ENCODE measurements at places on chromosomes 2 and 18. TPM values are rescaled to one million over a fixed set of nuclear protein-coding genes. Genes with fewer than 3 reads are reported as not detected.

GRCh38 chr2:114294741-114295140 lies 147.7 kb upstream of the DPP10 start:
- H3K36me3 ChIP-seq: no peaks in the 10 kb centered on the region
- H3K4me3 ChIP-seq: no peak overlapping the region
- no peaks in the 10 kb centered on the region for H3K27me3 ChIP-seq
- H3K4me1 ChIP-seq: no peaks in the 10 kb centered on the region

DNA sequence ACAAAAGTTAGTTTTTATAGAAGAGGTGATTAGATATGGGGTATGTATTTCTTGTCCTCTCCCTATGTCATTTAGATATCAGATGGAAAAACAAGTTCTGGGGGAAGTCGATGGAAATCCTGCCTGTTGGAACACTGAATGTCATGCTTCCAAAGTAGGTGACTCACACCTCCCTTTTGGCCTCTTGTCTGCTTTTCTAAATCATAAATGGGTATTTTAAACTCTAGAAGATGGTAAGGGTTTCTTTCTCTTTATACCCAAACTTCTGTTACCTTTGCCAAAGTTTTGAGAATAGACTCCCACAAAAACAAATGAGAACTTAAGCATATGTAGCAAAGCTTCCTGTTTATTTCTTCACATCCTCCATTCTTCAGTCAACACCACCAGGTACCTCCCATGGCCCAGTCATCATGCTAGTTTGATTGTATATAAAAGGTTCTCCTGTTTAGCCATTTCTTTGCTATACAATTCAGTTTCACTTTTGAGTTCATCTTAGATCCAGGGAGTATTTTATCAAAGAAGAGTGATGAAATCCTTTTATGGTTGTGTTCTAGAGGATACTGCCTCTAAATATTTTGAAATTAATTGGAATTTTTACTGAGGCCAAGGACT lies 63.9 kb downstream of the PRKRA start:
- no peaks in the 10 kb centered on the region for H3K4me1 ChIP-seq
- no peak overlapping the region for H3K4me3 ChIP-seq
- H3K36me3 ChIP-seq: peaks cover 13% of the 10 kb centered on the region
- no peak overlapping the region for H3K27ac ChIP-seq
- no peak for DNase-seq

- no peak overlapping the region for H3K4me3 ChIP-seq
- no peak for DNase-seq
- no peak overlapping the region for H3K27ac ChIP-seq
- H3K4me1 ChIP-seq: no peaks in the 10 kb centered on the region
Measured at GRCh38 chr2:54166121-54166773, 50.8 kb downstream of the ACYP2 start.

DNA sequence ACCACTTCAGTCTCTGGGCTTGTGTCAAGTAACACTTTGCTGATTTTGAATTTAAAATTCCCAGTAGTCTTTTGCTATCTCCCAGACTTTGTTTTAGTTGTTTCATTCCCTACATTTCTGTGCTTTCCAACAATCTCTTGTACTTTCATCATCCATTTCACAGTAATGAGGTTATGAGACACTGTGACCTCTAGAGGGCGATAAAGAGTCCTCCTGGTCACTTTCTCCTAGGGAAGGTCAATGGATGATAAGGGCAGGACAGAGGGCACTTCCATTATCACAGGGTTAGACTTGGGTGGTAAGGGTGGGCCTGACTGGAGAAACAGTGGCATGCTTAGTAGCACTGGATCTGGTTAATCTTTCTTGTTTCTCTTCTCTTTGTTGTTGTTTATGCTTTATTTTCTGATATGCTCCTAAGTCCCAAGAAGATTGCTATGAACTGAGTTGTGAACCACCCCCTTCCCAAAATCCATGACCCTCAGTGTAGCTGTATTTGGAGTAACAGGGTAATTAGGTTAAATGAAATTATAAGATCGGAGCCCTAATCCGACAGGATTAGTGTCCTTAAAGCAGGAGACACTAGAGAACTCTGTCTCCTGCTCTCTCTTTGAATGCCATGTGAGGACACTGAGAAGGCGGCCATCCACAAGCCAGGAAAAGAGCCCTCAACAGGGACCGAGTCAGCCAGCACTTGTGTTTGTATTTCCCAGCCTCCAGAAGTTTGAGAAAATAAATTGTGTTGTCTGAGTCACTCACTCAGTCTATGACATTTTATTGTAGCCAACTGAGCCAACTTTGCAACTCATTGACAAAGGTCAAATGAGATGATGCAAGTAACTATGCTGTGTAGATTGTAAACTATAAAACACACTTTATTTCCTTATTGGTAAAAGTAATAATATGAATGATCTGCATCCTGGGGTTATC lies 779.2 kb downstream of the CNTNAP5 start:
- no peaks in the 10 kb centered on the region for H3K4me1 ChIP-seq
- no peaks in the 10 kb centered on the region for H3K27me3 ChIP-seq
- DNase-seq: peak; percentile 49
- no peak overlapping the region for H3K4me3 ChIP-seq
- H3K27ac ChIP-seq: no peak overlapping the region

GRCh38 chr2:64946769-64947247 lies 42.4 kb upstream of the SLC1A4 start:
- no peaks in the 10 kb centered on the region for H3K36me3 ChIP-seq
- H3K27ac ChIP-seq: no peak overlapping the region
- DNase-seq: no peak
- no peak overlapping the region for H3K4me3 ChIP-seq
- H3K4me1 ChIP-seq: no peaks in the 10 kb centered on the region

GRCh38 chr18:39840856-39841481 lies 2114.1 kb upstream of the PIK3C3 start:
- H3K27ac ChIP-seq: no peak overlapping the region
- no peaks in the 10 kb centered on the region for H3K36me3 ChIP-seq
- H3K27me3 ChIP-seq: no peaks in the 10 kb centered on the region
- DNase-seq: no peak

DNA sequence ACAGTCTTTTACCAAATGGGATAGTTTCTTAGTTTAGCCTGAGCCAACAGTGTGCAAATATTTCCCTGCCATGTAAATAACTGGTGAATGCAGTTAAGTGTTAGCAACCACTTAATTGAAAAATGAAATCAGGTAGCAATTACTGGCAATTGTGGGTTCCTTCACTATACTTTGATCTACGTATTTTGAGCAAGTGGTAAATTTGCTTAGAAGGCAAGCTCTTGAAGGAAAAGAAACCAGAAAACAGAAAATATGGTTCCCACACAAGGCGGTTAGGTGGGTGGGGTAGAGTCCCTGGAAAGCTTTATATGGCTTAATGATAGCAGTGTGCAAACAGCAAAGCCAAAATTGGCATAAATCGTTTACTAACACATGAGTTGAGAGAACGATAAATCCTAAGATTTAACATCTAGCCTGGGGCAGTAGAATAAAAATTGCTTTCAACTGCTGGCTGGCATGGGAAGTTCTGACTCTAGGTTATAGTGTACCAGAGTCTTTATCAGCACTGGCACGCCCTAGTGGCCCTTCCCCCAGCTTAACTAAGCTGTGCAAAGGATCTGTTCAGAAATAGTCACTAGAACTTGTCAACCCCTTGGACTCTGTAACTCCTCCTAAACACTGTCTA lies 17.0 kb downstream of the SLC9A2 start:
- no peak for DNase-seq
- H3K36me3 ChIP-seq: no peaks in the 10 kb centered on the region
- no peak overlapping the region for H3K4me3 ChIP-seq
- no peaks in the 10 kb centered on the region for H3K4me1 ChIP-seq

- no peak overlapping the region for H3K4me3 ChIP-seq
- H3K4me1 ChIP-seq: peaks cover 12% of the 10 kb centered on the region
- no peak for DNase-seq
- no peaks in the 10 kb centered on the region for H3K36me3 ChIP-seq
Measured at GRCh38 chr2:215579809-215580208, 143.9 kb upstream of the FN1 start.

DNA sequence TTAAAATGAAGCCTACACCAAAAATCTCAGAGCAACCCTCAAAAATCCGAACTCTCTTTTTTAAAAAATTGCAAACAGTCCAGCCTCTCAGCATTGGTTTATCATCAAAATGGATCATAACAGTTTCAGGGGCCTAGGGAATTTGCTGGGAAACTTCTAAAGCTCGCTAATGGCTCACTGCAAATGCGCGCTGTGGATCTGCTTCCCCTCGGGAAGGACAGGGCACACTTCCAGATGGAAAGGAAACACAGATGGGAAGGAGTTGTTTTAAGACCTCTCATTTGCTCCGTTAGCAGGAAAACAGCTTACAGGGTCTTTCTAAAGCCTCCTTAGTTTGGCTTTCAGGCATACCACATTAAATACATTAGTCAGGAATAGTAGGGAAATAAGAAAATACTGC lies 27.2 kb downstream of the FECH start:
- peaks cover 6% of the 10 kb centered on the region for H3K4me1 ChIP-seq
- peaks cover 30% of the 10 kb centered on the region for H3K36me3 ChIP-seq
- H3K27ac ChIP-seq: no peak overlapping the region
- no peak overlapping the region for H3K4me3 ChIP-seq
- DNase-seq: no peak

GRCh38 chr2:34419856-34420255 lies 820.8 kb upstream of the FAM98A start:
- no peaks in the 10 kb centered on the region for H3K27me3 ChIP-seq
- no peaks in the 10 kb centered on the region for H3K36me3 ChIP-seq
- no peak for DNase-seq

DNA sequence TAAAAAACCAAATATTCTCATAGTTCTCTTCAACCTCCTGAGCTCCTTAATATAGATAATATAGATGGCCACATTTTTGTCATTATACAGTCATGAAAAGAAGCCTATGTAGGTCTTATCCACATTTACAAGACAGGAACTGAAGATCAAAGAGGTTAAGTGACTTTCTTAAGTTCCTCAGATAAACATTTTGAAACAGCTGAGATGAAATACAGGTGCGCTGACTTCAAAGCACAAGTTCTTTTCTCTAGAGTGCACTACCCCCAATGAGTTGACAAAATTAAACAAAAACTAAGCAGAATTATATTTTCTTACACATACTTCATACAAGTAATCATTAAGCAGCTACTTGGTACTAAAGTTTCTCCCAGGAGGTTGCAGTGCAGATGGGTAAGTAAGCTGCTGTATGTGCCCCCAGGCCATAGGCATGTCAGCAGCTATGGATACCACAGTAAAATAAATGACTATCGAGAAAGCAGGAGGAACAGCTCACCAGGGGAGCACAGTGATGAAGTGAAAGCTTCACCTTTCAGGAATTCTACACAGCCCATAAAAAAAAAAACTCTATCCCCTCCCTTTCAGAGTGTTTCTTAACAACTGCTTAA lies 199.8 kb downstream of the DPP10 start:
- no peaks in the 10 kb centered on the region for H3K4me1 ChIP-seq
- H3K27ac ChIP-seq: no peak overlapping the region
- no peak overlapping the region for H3K4me3 ChIP-seq
- H3K36me3 ChIP-seq: no peaks in the 10 kb centered on the region
- DNase-seq: no peak

GRCh38 chr2:30484145-30484544 lies 37.1 kb downstream of the LCLAT1 start:
- no peak overlapping the region for H3K27ac ChIP-seq
- no peaks in the 10 kb centered on the region for H3K36me3 ChIP-seq
- H3K4me3 ChIP-seq: no peak overlapping the region

DNA sequence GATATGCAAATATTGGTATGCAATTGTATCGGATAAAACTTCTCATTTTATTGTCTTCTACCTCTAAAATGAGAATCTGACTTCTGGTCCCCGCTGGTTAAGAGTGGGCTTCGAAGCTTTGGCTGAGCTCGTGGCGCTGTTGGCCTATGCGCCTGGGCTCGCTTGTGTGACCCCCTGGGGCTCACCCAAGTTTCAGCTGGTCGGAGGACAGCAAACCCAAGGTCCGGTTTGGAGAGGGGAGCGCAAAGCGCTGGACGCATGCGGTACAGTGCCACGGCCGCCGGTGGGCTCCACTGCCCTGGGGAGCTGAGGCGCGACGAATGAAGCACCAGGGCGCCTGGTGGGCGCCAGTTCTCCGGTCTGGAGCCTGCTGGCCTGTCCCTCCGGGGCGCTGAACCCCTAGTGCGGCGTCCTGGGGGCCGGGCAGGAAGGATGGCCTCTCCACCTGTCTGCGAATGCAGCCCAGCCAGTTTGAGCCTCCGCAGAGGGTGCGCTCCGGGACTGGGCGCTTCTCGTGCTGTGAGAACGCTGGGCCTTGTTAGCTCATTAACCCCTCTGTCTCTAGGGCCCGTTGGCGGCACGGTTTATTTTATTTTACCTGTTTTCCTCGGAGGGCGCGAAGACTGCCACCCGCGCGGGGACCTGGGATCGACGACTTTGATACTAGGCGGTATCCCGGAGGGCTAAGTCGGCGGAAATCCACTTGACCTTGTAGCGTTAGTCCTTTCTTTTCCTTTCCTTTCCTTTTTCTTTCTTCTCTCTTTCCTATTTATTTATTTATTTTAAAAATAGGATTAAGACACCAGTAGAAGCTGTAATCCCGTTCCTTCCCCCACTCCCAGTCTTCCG lies 10.4 kb downstream of the MEIS1 start:
- H3K4me1 ChIP-seq: peaks cover 60% of the 10 kb centered on the region
- peak overlapping the region; percentile 49 for H3K27ac ChIP-seq
- no peaks in the 10 kb centered on the region for H3K27me3 ChIP-seq

DNA sequence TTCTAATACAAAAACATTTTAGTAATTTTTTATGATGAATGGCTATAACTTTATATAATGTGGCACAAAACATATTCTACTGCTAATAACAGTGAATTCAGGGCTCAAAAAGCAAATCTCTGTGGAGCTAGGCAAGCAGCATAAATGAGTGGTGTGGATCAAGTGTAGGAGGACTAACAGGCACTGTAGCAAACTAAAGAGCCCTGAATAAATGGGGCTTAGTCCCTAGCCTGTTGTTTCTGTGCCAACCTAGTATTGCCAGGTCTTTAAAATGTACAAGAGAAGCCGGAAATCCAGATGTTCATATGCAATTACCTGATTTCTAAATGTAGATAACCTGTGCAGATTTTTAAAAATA lies 18.5 kb downstream of the REL start:
- H3K27me3 ChIP-seq: no peaks in the 10 kb centered on the region
- no peak for DNase-seq
- H3K36me3 ChIP-seq: peaks cover 29% of the 10 kb centered on the region
- H3K4me1 ChIP-seq: no peaks in the 10 kb centered on the region
- no peak overlapping the region for H3K27ac ChIP-seq

- H3K27ac ChIP-seq: no peak overlapping the region
- no peak for DNase-seq
- no peaks in the 10 kb centered on the region for H3K36me3 ChIP-seq
- no peaks in the 10 kb centered on the region for H3K4me1 ChIP-seq
Measured at GRCh38 chr18:50114448-50114847, 80.5 kb downstream of the MYO5B start.

The RIT2 gene
- total RNA-seq: not detected

The EPB41L5 gene
- 26.5 TPM for total RNA-seq

The ASPRV1 gene
- 0.73 TPM for total RNA-seq

The DNPEP gene
- total RNA-seq: 83.0 TPM

The DYNAP gene
- not detected for total RNA-seq

The STARD6 gene
- not detected for total RNA-seq

The GCG gene
- not detected for total RNA-seq

The SCN7A gene
- not detected for total RNA-seq

The CCDC150 gene
- 28.0 TPM for total RNA-seq

The PMAIP1 gene
- total RNA-seq: 43.6 TPM
